ENCODE measurements at places on chromosomes 1 and 21.

DNA sequence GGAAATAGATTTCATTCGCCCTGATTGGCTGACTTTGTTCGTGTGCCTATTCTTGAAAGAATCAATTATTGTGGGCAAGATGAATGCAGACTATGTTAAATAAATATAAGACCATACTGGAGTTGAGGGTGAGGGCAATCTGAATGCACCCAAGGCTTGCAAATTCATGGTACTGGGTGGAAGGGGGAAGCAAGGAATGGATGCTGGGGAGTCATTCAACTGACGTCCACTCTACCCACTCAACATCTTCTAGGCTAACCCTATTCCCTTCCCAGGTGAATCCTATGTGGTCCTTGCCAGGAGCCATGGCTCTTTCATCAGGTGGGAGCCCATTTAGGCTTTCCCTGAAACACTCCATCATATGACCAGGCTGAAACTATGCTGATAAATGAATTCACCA lies 5.7 kb upstream of the CYP4B1 start:
- DNase-seq, result no peak

DNA sequence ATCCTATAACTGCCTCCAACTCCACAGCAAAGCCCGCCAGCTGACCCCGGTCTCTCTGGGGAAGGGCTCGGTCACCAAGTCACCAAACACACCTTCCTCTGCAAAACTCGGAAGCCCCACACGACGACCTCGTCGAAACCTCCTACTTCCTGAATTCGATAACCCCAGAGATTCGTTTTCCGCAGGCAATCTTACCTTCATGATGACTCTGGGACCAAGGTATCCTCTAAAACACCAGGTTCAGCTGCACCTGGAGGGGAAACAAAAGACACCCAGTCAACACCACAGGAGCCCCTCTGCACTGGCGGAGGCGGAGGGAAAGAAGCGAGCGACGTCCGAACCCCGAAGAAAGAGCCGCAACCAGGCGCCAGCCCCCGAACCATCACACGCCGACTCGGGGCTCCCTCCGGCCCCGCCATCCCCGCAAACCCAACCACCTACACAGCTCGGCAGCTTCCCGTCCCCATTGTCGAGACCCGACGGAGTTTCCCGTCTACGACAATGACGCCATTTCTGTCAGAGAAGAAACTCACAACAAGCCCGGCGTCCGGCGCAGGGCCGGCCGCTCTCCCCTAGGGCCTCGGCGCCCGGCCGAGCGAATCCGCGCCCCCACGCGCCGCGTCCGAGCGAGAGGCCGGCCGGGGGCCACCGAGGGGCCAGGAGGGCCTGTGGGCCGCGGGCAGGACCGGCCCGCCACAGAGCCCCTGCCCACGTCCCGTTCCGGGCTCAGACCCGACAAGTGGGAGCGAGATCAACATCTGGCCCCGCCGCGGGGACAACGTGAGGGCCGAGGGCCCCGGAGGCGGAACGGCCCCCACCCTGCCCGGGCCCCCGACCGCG lies 1.0 kb downstream of the ARID4B start:
- no peak for DNase-seq

- no peak for DNase-seq
Measured at GRCh38 chr1:176315519-176316220, 108.6 kb upstream of the COP1 start.

DNA sequence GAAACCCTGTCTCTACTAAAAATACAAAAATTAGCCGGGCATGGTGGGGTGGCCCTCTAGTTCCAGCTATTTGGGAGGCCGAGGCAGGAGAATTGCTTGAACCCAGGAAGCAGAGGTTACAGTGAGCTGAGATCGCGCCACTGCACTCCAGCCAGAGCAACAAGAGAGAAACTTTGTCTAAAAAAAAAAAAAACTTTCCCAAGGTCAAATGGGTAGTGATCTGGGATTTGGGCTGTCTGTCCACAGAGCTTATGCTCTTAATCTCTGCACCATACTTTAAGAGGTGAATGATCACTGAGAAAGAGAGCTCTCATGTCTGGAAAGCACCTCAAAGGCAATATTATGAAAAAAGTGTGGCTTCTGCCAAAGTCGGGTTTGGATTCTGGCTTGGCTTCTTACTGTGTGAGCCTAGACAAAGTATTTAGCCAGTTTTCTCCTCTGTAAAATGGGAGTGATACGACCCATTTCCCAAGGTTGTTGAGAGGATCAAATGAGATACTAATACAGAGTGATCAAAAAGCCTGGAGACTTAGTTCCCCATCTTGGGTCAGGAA lies 34.4 kb downstream of the ATP2B4 start:
- DNase-seq, result no peak

DNA sequence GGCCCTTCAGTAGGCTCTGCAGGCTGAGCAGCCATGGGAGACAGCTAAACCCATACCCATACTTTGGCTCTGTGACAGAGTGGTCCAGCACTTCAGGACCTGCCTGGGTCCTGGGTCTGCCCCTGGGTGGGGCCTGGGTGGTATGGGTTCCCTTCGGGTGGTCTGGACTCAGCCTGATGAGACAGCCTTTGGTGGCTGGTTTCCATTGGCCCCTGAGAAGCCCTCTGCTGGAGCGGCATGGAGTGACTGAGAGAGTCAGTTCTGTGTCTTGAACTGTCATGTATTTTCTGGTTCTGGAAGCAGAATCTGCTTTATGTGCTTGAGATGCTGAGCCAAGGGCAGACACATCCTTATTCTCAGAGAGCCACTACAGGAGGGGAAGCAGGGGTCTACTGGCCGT lies 31.3 kb upstream of the KCNA2 start:
- DNase-seq, result no peak

GRCh38 chr1:82947278-82947677 lies 1051.7 kb downstream of the TTLL7 start:
- DNase-seq, result no peak

- DNase-seq, result no peak
Measured at GRCh38 chr1:209387271-209387968, 196.1 kb upstream of the CAMK1G start.

DNA sequence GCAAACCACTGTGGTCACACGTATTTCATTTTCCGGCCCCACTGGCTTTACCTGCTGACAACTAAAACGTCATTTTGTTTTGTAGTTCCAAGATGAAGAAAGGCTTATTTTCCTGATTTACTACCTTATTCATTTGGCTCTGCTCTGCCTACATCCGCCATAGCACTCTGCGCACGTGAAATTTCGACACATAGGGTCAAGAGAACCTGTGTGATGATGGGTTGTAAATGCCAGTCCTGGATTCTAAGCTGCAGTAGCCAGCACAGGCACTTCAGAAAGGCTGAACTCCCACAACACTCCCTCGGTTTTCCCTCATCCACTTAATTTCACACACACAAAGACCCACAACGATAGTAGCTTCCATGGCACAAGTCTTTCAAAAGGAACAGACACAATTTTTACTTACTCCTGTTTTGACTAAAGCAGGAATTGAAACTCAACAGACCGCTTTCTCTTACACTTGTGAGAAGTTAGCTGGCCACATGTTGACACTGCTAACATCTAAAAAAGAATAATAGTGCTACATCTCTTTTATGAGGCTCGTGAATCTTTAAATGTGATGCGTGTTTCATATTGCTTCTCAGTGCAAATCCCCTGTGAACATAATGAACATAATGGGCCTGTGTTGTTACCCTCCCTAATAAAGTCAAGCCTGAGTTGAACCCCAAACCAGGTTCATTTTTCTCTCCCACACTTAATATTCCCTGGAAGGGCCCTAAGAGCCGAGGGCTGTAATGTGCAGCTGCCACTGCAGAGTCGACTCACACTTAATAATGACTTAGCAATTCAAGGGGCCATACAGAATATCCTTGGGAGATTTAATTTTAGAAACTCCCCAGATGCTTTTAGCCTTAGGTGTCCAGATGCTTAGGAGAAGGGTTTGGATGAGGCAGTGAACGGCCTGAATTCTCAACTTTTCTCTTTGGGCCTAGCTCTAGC lies 1.5 kb upstream of the RUNX1 start:
- DNase-seq, result no peak

DNA sequence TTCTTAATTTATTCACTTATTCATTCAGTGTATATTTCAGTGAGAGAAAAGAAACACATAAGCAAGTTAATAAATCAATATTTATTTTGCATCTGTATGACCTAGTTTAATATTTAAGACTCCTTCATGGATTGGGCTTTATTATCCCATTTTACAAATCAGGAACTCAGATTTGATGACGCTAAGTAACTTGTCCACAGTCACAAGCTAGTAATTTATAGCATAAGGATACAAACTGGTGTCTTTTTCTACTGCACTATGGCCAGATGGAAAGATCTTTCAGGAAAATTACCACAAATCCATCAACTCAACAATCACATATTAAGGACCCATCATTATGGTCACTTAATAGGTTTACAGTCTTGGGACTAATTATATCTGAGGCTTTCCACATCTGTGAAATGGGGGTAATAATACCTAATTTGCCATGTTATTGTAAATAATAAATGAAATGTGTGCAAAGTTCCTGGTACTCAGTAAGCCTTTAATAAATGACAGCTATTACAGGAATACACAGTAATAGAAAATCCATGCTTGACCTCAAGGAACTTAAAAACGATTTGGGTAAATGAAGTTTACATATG lies 13.3 kb downstream of the CDKN2C start:
- no peak for DNase-seq

- no peak for DNase-seq
Measured at GRCh38 chr1:150772326-150772725, 6.7 kb upstream of the CTSS start.

DNA sequence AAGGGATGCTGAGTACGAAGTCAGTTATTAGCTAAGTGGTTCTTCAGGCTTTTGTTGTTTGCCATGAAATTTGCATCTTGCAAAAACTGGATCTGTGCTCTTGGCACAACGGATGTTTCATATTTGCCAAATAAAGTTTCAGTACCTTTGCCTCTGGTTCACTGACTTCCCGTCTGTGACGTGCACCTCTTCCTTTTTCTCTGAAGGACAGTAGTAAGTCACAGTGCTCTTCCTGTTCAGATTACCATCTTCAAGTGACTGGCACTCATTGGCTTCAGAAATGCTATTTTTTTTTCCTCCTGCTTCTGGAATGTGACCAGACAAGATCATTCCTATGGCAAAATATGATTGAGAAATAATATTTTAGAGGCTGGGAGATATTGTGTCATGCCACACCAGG lies 75.9 kb upstream of the GREM2 start:
- DNase-seq, result no peak

DNA sequence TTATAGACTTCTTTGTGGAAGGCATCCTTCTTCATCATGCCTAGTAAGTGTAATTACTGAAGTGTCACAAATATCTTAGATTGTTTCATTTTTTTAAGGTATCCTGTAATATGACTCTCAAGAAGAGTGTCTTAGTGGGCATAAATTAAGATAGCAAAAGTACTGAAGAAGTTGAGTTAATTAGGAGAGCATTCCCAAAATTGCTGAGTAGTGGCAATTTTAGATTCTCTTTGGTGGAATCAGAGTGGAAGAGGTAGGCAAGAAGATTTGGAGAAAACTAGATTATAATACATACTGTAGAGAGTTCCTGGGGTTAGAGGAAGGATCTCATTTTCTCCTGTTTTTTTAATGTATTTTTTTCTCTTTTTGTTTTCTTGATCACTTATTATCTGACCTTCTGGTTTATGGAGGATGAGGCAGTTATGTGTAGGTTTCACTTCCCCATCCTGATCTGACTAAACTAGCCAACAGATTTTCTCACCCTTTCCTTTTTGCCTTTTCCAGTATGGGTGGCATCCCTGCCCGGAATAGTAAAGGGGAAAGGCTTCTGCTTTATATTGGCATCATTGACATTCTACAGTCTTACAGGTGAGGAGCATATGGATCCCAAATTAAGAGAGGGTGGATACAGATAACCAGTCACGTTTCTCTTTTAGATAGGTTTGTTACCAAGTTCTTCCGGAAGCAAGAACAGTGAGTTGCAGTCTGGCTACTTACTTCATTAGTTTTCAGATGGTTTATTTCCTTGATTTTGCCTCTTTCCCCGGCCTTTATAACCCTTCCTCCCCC lies 16.7 kb upstream of the PSMD4 start:
- DNase-seq, result no peak

- DNase-seq, result no peak
Measured at GRCh38 chr21:31132574-31133242, 94.4 kb upstream of the KRTAP19-8 start.

GRCh38 chr1:62904856-62905225 lies 120.9 kb downstream of the ATG4C start:
- no peak for DNase-seq

DNA sequence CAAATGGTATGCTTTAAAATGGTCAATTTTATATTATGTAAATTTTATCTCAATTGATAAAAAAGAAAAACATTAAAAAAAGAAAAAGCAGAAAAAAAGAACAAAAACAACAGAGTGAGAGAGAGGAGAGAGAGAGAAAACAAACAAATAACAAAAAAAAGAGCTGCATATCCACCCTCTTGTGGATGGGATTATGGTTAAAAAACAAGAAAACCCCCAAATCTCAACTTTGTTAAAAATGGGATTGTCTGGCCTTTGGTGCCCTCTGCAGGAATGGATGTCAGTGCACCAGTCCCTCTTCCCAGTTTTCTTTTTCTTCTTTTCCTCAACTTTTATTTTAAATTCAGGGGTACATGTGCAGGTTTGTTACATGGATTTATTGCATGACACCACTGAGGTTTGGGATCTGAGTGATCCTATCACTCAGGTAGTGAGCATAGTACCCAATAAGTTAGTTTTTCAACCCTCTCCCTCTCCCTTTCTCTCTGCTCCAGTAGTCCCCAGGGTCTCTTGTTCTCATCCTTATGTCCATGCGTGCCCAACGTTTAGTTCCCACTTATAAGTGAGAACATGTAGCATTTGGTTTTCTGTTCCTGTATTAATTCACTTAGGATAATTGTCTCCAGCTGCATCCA lies 28.1 kb downstream of the RNF187 start:
- peak; percentile 16 for DNase-seq

DNA sequence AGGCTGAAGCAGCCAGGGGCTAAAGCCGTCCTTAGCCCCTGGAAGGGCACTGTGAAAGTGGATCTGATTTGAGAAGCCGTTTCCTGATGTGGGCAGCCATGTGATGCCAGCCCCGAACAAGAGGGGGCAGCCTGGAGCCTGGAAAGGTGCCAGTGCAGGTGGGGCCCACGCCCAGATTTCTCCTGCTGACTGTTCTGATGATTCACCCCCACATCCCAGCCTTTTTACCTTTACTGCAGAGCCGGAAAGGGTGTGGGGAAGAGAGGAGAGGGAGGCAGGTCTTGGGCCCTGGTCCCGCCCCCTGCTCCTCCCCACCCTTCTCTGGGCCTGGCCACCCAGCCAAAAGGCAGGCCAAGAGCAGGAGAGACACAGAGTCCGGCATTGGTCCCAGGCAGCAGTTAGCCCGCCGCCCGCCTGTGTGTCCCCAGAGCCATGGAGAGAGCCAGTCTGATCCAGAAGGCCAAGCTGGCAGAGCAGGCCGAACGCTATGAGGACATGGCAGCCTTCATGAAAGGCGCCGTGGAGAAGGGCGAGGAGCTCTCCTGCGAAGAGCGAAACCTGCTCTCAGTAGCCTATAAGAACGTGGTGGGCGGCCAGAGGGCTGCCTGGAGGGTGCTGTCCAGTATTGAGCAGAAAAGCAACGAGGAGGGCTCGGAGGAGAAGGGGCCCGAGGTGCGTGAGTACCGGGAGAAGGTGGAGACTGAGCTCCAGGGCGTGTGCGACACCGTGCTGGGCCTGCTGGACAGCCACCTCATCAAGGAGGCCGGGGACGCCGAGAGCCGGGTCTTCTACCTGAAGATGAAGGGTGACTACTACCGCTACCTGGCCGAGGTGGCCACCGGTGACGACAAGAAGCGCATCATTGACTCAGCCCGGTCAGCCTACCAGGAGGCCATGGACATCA lies at the start of gene SFN:
Gene SFN, plus strand, starts transcription at position 369 of the 904 bp plus-strand sequence. Its CDS starts 64 bp downstream, at position 433.
- DNase-seq, result peak; percentile 8

Measured in kidney glomerular epithelial cell (primary cell).